NCI-H1694 treated with DMSO at 0.1 percent for 48 hours (cell line): ENCODE measurements at places on chromosomes 2 and 18.

DNA sequence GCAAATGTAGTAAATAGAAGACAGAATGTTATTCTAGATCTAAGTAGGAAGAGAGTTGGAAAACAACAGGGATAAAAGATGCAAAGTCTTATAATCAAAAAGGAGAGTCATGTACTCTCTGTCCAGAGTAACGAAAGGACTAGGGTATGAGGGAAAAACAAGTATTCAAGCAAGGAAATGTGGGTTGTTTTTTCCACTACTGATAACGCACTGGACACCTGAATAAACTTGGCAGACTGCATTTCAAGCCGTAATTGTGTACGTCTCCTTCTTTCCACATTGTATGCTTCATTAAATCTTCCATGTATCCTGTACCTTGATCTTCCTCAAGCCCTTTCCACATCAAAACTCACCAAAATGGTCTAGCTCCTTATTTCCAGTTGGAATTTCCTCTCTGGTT is 420.6 kb downstream of the ZEB2 start:
- no peak for DNase-seq

- DNase-seq, result no peak
Observed at GRCh38 chr2:63192889-63193774, 142.5 kb downstream of the OTX1 start.

- DNase-seq, result no peak
Observed at GRCh38 chr2:190726255-190726654, 77.4 kb downstream of the NAB1 start.

GRCh38 chr2:151891566-151892194 is 63.5 kb upstream of the ARL5A start:
- peak; percentile 9 for DNase-seq

DNA sequence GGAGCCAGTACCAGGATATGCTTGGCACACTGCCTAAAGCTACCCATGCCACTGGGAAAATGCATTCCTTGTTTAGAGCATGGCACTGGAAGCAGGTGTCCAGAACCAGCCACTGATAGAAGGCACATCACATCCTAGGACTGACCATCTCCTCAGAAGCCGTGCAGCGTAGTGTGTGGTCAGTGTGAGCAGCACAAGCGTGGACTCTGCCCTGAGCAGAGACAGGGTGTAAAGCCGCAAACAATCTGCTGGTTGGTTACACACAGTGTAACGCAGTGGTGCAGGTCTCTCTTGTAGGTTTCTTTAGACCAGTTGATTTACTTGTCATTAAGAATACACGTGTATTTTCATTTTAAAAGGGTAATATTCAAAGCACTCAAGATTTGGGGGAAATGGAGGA is 377.8 kb upstream of the HS6ST1 start:
- DNase-seq, result no peak

GRCh38 chr2:127508631-127509034 is 17.7 kb downstream of the IWS1 start:
- peak; percentile 88 for DNase-seq

DNA sequence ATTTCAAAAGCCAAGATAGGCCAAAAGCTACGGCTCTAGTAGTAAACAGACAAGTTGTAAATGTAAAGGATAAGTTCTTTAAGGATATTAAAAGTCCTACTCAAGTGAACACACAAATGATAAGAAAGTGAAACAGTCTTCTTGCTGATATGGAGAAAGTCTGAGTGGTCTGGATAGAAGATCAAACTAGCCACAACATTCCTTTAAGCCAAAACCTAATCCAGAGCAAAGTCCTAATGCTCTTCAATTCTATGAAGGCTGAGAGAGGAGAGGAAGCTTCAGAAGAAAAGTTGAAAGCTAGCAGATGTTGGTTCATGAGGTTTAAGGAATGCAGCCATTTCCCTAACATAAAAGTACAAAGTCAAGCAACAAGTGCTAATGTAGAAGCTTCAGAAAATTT is 111.7 kb upstream of the ZEB2 start:
- DNase-seq, result no peak

GRCh38 chr2:8836971-8837794 is at the start of gene KIDINS220:
Gene KIDINS220 (minus strand): TSS chr2:8837613. CDS start chr2:8827093, 10,520 bp downstream.
- peak; percentile 87 for DNase-seq
